ENCODE measurements at places on chromosomes 4 and X.

DNA sequence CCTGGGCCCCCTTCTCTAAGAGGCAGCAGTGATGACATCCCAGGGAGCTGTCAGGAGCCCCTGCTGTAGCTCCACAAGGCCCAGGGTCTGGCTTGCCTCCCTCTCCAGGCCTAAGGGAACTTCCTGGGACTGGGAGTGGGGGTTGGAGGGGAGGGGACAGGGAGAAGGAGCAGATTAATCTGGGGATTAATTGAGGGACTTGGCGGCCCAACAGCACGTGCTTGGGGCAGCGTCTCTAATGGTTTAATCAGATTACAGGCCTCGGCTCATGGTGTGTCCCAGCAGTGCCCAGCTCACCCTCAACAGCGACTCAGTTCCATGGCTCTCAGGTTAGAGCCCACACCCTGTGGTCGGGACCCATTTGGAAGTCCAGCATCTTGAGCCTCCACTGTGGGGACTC, 47.9 kb downstream of the EFNB1 start:
- no peak for DNase-seq

DNA sequence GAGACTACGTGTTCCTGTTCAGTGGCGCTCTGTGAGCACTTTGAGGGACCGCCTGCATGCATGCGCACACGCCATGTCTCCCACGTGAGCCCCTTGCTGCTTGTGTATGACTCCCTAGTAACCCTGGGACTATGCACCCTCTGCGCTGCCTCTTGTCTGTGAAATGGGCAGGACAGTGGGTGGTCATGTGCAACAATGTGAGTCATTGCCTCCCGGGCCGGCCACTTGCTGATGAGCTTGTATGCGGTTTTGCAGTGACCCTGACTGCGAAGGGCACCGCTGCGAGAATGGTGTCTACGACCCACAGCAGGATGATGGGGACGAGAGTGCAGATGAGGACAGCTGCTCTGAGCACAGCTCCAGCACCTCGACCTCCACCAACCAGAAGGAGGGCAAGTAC, 61.4 kb downstream of the TNIP2 start:
- DNase-seq: no peak

DNA sequence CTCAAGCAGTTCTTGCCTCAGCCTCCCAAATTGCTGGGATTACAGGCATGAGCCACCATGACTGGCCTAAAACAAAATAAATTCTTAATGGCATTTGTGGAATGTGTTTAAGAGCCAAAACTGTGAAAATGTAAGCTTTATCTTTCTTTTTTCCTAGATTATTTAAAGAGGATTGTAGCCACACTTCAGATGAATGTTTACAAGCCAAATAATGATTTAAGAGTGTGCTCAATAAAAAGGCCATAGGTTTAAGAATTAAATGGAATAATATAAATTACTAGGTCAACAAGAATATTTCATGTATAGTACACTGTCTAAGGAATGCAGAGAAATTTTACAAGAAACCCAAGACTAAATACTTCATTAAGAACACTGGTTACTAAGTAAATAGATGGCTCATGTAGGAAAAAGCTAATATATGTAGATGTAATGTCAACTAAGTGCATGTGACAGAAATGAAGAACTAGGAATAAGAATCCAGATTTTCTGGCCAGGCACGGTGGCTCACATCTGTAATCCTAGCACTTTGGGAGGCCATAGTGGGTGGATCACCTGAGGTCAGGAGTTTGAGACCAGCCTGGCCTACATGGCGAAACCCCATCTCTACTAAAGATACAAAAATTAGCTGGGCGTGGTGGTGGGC, 21.3 kb upstream of the UGDH start:
- DNase-seq: no peak

- no peak for DNase-seq
Measured at GRCh38 chr4:79516114-79516513, 108.1 kb upstream of the GK2 start.

DNA sequence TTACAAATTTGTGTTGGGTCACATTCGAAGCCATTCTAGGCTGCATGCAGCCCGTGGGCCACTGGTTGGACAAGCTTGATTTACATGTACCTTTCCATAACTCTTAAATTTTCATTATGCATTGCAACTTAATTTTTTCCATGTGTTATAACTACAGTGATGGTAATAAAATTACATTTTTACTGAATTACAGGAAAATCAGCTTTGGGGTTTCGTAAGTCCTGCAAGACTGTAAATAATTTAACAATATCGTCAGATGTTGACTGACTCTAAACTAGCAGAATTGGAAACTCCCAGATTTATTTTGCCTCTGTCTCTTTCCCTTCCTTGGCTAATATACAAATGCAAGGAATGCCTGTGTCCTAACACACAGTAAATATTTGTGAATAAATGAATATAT, 88.0 kb upstream of the RAPGEF2 start:
- no peak for DNase-seq
